Jurkat, Clone E6-1 (cell line): ENCODE measurements at places on chromosomes 7 and 10.
A peak's percentile ranks its signal among the peaks of the same experiment; 100 is the strongest.

- DNase-seq: peak; percentile 21
Observed at GRCh38 chr10:91088300-91089140, 131.9 kb upstream of the PCGF5 start.

DNA sequence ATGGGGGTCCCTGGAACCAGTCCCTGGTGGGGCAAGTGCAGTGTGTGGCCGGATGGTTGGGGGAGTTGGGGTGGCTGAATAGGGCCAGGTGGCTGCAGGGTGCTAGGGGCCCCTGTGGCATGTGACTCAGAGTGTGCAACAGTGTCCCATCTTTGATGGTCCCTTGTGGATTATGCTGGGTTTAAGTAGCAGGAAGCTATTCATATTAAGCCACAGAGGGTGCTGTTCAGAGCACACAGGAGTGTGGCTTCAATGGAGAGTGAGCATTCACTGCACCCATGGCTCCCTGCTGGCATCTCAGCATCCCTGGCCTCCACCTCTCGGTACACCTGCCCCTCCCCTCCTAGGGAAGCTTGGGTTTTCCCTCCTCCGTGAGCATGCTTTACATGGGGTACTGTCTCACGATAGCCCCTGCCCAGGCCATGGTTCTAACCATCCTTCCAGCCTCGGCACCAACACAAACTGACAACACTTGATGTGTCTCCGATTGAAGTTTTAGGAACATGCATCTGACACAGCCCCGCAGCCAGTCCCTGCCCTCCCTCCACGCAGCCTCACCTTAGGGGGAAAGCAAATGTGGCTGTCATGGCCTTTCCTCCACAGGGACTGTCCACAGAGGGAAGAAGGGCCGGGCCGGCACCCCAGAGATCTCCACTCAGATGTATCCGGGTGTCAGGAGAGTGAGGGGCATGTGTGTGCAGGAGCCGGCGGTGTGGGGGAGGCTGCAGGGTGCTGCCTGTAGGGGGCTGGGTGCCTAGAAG, 30.4 kb upstream of the PPIF start:
- peak; percentile 72 for DNase-seq

DNA sequence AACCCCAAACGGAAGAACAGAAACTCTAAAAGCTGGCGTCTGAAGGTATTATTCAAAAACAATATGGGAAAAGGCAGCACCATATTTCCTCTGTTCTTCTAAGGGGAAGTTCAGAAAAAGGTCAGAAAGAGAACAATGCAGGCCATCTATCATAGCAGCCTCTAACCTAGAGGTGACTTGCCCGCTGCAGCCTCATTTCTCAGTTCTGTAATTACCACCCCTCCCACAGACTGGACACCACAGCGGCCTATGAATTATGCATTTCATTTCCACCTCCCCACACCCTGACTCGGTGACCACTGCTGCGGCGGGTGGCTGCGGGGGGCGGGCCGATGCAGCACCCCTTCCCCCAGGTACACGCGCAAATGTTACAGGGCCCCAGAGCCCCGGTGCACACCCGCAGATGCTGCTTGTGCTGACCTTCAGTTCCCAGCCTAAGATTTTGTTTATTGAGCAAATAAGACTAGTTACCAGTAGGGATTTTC, 125.5 kb downstream of the CLEC2L start:
- DNase-seq: no peak

- no peak for DNase-seq
Observed at GRCh38 chr10:131177431-131178327, 133.8 kb downstream of the TCERG1L start.

- no peak for DNase-seq
Observed at GRCh38 chr10:98096731-98097130, 37.7 kb upstream of the R3HCC1L start.

DNA sequence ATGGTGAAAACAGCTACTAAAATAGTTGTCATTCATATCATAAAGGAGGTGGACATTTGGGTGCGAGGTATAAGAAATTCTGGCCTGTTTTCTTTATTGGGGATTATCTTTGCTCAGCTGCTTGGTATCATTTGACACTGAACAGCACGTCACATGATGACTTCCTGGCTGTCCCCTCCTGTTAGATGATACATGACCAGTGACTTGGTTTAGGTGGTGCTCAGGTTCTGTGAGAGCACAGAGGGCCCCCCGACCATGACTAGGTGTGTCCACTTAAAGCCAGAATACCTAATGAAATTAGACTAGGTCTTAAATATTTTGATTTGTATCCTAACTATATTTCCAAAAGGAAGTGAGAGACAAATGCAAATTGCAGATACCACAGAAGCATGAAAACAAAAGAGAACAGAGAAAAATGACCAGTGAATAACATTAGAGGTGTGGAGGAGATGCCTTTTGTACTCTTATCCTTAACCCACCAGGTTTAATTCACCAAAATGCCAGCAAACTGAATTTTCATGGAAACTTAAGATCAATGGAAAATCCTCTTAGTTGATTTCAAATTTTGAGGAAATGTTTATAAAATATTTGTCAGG, 50.6 kb upstream of the GJD4 start:
- no peak for DNase-seq

DNA sequence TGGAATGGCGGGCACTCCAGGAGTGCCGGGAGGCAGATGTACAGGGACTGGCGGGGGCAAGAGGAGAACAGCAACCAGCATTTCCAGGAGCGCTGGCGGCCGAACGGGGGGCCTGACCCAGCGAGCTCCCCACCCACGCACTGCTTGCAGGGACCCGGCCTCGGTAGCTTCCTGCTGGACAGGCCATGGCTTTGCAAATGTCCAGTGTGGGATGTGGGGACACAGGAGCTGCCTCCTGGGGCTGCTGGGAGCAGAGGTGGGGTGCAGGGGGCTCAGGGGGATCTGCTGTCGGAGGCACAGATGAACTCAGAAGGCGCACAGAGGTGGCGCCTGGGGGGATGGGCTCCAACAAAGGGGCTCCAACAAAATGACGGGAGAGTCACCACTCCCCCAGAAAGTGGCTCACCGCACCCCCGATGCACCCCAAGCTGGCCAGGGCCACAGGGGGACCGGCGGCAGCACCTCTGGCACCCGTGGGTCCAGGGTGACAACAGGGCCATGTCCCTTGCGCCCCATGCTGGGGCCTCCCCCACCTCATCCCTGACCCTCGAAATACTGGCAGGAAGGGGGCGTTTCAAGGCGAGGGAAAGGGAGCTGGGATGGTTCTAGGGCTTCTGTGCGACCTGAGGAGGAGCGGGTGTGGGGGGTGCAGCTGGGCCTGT, 41.1 kb downstream of the AP5Z1 start:
- DNase-seq: no peak
